Ascending aorta (tissue), 2 donors: ENCODE measurements at places on chromosomes 7 and 10. TPM values are rescaled to one million over a fixed set of nuclear protein-coding genes. Genes with fewer than 3 reads are reported as not detected.

GRCh38 chr7:48443051-48443450 lies 271.8 kb downstream of the ABCA13 start:
- DNase-seq: no peak

WNT16 gene
- total RNA-seq: not detected

DNA sequence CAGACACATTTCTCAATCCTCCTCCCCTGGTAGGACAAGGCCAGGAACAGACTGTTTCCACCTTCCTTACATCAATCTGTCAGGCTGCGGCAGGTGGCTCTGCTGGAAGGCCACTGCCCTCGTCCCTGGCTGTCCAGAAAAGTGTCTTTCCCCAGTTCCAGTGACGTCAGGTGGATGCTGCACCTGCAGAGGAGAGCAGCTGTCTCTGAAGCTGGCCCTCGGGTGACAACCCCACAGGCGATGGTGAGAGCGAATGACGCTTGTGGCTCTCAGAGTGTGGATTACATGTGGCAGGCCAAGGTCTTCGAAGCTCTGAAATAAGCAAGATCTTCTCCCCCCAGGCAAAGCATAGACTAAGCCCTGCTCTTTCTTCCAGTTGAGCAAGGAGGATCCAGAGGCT lies 146.9 kb upstream of the RET start:
- no peak for DNase-seq

DNA sequence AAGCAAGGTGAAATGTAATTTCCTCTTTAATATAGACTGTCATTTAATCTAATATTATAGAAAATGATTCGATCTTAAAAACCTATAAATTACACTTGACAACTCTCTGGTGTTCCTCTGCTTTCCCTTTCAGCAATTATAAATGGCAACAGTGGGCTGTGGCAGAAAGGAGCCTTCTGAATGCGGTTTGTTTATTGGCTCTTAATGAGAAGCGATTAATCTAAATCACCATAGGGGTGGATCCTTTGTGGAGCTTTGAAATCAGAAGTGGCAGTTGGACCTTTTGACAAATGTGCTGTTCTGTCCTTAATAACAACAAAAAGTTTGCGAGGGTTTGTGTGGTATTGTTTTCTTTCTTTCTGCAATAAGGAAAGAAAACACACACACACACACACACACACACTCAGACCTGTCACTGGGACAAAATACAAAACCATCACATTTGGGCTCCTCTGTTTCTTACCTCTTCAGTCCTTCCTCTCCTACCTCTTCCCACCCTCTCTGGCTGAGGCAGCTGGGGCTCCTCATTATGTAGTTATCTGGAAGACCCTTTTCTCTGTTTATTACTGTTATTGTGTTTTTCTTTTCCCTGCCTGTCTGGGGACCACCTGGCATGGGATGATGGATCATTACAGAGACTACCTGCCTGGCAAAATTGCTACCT lies 316.2 kb downstream of the SORCS3 start:
- DNase-seq: no peak

ICA1 gene
- total RNA-seq: 18.3 TPM

C10orf105 gene
- not detected for total RNA-seq

DNA sequence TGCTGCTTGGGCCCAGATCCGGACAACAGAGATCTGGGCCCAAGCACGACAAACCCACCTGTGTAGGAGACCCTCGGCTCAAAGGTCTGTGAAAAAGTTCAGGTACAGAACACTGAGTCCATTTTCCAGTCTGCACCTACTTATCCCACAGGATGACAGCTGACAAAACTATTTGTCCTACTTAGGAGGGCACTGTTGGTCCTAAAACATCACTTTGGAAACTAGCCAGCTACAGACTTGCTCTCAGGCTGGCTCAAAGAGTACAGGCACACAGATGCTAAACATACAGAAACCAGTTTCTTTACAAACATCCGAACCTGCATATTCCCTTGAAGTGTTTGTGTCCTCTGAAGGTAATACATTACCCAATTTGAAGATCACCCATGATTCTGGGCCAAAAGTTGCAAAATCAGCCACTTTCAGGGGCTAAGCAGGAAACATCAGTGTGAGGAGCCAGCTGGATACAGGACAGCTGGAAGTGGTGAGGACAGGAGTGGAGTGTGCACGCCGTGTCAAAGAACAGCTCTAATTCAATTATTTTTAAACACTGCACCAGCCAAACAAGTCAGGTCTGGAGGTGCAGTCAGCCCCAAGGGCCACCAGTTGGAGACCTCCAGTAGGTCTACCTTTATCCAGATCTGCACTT lies 88.5 kb downstream of the NOC3L start:
- no peak for DNase-seq

GRCh38 chr7:106125417-106125816 lies 13.3 kb upstream of the SYPL1 start:
- DNase-seq: no peak

GRCh38 chr7:136910771-136911170 lies 42.3 kb downstream of the CHRM2 start:
- DNase-seq: no peak

DNA sequence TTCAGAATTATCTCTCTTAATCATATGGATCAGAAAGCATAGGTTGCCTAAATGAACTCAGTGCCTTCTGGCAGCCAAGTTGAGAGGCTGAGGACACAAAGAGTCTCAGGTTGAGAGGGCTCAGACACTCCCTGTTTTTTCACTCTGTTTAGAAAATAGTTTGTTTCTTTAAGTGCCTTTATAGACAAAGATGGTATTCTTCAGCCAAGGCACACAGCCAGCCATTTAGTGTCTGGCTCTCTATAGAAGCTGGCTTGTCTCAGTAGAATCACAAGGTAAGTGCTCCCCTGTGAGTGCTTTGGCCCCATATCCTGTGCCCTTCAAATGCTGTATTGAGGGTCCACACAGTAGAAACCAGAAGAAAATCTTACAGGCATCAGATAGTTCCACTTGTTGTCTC lies 3.6 kb downstream of the GPR158 start:
- no peak for DNase-seq

GRCh38 chr7:152095771-152096170 lies 70.3 kb downstream of the GALNT11 start:
- no peak for DNase-seq

SFTPA1 gene
- not detected for total RNA-seq

DNA sequence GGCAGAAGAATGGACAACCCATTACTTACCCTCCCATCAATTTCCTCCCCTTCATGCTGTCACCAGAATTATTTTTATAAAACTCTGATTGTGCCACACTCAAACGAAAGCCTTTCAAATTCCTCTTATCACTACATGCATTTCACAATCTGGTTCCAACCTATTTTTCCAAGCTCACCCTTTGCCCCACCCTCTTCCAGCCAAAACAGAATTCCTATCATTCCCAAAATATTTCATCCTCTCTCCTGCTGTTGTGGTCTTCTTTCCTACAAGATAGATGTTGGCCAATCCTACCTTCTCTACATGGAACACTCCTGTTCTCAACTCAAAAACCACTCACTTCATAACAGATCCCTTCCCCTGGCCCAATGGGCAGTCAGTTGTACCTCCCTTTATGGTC lies 111.5 kb downstream of the ELAPOR2 start:
- no peak for DNase-seq

GRCh38 chr10:79392020-79392398 lies 44.7 kb downstream of the PPIF start:
- DNase-seq: no peak

- no peak for DNase-seq
Observed at GRCh38 chr7:130426564-130426963, 14.3 kb downstream of the CEP41 start.

GNAT3 gene
- total RNA-seq: not detected

DNA sequence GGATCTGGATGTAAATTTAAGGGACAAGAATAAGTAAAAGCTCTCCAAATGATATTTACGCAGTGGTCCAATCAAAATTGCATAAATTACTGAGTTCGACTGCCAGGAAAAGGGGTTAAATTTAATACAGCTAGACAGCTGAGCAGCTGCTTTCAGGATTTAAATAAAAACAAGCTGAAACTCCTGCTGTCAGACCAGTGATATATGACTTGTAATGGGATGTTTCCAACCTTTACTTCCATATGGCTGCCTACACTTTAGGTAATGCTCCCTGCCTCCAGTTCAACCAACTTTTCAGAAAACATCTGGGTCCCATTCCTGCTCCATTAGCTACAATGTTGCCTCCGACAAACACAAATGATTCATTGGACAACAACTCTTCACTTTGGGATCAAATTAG lies 326.3 kb upstream of the DGKB start:
- no peak for DNase-seq

DNA sequence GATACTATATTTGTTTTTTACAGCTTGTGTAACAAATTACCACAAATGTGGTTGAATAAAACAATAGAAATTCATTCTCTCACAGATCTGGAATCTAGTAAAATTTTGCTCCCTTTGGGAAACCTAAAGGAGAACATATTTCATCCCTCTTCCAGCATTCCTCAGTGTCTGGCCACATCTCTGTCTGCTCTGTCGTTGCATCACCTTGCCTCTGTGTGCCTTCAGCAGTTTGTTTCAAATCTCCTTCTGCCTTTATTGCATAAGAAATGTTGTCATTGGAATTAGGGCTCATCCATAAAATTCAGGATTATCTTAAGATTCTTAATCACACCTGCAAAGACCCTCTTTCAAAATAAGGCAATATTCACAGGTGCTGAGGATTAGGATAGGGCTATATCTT lies 14.5 kb downstream of the OR2A14 start:
- no peak for DNase-seq

DNA sequence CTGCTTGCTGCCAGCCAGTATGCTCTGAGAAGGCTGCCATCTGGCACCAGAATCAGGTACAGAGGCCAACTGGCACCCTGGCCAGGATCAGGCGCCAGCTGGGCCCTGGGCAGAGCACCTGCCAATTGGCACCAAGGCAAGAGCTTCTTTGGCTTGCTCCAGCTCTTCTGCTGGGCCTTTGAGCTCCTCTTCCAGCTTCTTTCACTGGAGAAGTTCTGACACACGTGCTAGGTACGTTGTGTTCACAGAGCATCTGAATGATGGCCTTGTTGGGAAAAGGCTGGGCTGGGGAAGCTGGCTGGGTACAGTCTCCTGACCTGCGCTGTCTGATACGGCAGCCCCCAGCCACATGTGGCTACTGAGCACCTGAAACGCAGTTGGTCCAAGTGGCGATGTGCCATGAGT lies 31.7 kb upstream of the OPALIN start:
- no peak for DNase-seq

LLCFC1 gene
- not detected for total RNA-seq

ARID5B gene
- total RNA-seq: 92.5 TPM

DNA sequence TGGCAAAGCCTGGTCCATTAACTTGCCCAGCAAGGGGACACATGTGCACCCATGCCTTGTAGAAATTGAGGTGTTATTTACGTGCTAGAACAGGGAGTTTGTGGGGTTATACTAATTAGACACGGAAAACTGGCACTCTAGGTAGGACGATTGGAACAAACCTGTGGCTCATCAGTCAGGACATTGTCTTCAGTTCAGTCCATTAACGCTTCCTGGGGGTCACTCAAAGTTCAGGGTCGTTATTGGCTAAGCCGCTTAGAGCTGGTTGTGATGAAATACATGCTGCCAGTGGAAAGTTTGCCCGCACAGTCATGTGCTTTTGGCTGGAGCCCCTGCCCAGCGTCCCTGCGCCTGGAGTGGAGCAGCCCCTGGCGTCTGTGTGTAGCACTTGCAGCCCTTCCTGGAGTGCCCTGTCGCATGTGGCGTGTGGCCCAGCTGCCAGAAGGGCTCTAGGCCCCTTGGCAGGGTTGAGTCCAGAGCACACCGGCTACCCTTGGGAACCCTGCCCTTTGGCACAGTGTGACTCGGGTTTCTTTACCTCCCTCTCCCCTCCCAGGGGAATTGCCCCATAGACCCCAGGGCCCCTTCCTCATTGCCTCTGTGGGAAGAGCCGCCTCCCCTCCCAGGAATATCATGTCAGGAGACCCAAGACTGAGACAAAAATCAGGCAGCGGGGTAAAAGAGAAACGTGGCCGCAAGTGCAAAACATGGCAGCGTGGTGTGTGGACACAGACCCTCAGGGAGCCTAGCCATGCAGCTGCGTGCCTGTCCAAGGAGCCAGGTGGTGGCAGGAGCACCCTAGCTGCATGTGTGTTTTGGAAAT lies 9.8 kb downstream of the ZNF775 start:
- peak; percentile 77 for DNase-seq

C10orf120 gene
- total RNA-seq: not detected

- no peak for DNase-seq
Observed at GRCh38 chr10:78772486-78772885, 296.3 kb upstream of the ZMIZ1 start.

- no peak for DNase-seq
Observed at GRCh38 chr7:151894111-151895007, 17.4 kb upstream of the PRKAG2 start.

GRCh38 chr10:77825965-77826364 lies 100.6 kb downstream of the DLG5 start:
- DNase-seq: no peak

GRCh38 chr7:157952841-157953645 lies 616.2 kb downstream of the DNAJB6 start:
- no peak for DNase-seq

ZNF853 gene
- 12.2 TPM for total RNA-seq

DNA sequence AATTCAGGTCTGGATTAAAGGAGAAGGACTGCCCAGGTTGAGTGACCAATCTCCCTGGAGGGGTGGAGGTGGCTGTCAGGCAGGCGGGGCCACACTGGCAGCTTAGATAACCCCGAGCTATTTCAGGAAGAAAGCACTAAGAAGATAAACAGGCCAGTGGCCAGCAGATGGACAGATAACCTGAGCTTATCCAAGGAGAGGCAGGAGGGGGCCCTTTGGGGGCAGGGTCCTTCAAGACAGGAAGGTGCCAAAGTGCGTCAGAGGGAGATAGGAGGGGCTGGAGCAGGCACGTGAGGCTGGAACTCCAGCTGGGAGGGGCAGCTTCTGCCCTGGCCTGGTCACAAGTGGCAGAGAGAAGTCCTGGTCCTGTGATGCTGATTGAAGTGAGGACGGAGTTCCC lies 29.8 kb upstream of the PODXL start:
- no peak for DNase-seq

- no peak for DNase-seq
Observed at GRCh38 chr10:91117505-91117904, 103.0 kb upstream of the PCGF5 start.

DNA sequence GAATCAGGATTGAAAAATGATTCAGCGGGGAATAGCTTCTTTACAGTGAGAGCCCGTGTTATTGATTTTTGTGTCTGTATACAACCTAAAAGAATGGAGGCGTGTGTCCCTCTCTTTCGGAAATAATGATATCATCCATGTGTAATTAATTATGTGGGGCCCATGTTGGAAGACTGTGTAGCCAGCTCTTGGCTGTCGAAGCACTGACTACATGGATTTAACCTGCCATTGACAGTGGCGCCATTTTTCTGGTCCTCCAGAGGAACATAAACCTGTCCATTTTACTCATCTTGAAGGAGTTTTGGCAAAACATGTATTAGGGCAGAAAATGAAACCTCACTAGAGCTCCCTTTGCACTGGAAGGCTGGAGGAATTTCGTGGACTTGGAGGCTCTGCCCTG lies 119.6 kb downstream of the ITIH5 start:
- DNase-seq: no peak

TFR2 gene
- not detected for total RNA-seq

CCL26 gene
- not detected for total RNA-seq

DNA sequence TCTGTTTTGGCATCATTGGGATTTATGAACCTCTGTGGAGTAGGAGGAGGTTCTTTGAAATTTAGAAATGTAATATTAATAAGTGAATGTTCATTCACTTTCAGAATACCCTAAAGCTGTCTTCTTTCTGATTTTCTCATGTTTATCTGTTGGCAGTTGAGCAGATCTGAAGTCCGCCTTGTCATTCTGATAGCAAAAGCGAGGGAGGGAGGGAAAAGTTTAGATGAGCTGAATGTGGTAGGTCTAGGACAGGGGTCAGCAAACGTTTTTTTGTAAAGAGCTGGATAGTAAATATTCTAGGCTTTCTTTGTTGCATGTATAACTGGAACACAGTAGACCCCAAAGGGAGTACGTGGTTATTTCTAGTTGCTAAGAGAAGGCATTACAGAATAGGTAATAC lies 94.4 kb upstream of the GATA3 start:
- DNase-seq: no peak
